Central memory CD4-positive, alpha-beta T cell (primary cell): ENCODE measurements at places on chromosomes 5 and 9.
A peak's percentile ranks its signal among the peaks of the same experiment; 100 is the strongest.

- DNase-seq = no peak
These were observed 7.5 kb upstream of the CTNNAL1 start for GRCh38 chr9:109020581-109021511.

DNA sequence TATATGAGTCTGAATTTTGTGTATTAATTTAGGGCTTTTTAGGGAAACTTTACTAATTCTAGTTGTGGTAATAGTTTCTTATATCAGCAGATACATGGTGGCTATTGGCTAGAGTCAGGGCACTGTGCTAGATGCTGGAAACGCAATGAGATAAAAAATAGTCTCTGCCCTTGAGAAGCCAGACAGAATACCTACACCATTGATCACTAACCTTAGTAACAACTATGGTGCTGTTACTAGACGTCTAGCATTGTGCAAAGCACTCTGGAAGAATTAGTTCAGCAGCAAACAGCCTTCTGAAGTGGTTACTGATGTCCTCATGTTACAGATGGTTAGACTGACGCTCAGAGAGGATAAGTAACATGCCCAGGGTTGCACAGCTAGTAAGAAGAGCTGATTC is 61.8 kb downstream of the GDA start:
- DNase-seq = no peak

GRCh38 chr5:141716009-141716408 is 34.0 kb upstream of the ARAP3 start:
- DNase-seq = no peak

GRCh38 chr9:110815361-110815760 is 146.8 kb downstream of the MUSK start:
- DNase-seq = no peak

DNA sequence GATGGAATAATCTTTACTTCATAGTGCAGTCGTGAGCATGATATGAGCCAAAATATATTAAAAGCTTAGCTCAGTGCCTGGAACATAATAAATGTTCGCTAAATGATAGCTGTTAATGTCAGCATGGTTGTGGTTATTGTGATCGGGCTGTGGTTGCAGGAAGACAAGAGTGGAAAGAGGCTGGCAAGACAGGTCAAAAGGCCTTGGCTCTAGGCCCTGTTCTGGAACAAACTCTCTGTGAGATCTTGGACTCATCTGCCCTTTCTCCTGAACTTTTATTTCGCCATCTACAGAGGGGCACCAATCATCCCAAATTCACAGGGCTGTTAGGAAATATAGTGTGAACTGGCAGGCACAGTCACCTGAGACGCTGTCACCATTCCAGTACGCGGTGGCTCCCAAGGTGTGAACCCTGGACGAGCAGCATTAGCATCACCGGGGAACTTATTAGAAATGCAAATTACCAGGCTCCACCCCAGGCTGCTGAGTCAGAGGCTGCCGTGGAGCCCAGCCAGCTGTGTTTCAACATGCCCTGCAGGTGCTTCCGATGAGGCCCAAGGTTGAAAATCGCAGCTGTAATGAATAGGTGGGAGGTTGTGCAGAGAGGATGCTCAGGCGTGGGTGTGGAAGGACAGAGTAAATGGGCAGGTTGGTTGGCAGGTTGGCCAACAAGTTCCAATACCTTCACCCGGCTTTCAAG is 50.2 kb upstream of the SAP30L start:
- DNase-seq = no peak

DNA sequence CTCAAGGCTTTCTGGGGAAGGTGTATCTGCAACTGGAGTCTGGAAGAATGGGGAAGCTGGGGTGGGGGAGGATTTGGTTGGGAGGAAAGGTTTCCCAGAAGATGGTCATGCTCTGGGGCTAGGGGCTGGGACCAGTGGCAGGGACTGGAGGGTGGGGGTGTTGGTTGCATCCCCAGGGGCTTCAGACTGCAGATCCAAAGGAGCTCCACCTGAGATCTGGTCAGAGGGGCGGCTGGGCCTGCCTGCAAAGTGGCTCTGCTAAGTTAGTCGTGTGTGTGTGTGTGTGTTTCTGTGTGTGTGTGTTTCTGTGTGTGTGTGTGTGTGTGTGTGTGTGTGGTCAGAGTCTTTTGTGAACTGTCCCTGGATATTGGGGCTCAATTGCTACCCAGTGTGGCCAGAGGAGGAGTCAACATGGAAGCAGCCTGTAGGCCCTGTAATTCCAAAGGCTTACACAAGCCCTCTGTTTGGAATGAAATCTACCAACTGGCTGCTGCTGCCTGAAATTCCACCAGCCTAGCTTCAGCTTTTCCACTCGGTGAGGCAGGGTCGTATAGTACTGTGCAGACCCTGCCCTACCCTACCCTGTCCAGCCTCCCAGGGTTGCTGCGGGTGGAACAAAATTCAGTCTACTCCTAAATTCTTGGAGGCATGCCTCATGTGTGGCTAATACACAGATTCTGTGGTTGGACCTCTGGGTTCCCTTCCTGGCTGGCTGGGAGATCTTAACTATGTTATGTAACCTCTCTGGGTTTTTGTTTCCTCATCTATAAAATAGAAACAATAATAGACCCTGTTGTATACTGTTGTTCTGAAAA is 12.5 kb upstream of the SYNPO start:
- DNase-seq = no peak

DNA sequence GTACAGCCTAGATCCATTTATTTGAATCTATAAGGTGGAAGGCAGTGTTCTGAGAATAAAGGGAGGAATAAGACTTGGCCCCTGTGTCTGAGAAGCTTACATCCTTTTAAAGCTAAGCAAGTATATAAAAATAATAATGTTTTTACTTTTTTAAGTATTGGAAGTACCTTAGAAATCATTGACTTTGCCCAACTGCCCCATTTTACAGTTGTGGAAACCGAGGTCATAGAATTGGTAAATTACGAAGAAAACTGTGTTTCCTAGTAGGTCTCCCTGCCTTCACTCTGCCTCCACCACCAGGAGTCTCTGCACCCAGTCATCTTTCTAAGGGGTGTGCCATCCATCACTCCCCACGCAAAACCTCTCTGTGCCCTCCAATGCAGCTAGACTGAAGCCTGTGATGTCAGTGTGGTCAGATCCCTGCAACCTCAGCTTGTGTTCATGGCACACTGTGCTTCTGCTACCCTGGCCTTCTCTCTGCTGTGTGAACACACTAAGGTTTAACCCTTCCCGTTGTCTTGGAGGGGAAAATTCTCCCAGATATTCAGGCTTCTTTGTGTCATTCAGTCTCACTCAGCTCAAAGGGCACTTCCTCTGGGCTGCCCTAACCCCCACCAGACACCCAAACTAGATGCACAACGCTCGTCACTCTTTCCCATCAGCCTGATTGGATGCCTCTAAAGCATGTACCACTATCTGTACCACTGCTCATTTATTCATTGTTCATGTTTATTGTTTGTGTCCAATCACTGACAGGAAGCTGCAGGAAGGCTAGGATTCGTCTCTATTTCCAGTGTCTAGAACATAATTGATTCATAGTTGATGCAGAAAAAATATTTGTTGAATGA is 18.2 kb downstream of the ADRB2 start:
- peak; percentile 28 for DNase-seq

GRCh38 chr5:98314292-98314691 is 459.2 kb upstream of the RGMB start:
- no peak for DNase-seq

- no peak for DNase-seq
These were observed 301.0 kb downstream of the RASEF start for GRCh38 chr9:82761956-82762355.

- DNase-seq = peak; percentile 84
These were observed at the start of gene GCNT1 for GRCh38 chr9:76458903-76459693. Gene GCNT1 (plus strand): TSS chr9:76459182. CDS start chr9:76502382, 43,200 bp downstream.

DNA sequence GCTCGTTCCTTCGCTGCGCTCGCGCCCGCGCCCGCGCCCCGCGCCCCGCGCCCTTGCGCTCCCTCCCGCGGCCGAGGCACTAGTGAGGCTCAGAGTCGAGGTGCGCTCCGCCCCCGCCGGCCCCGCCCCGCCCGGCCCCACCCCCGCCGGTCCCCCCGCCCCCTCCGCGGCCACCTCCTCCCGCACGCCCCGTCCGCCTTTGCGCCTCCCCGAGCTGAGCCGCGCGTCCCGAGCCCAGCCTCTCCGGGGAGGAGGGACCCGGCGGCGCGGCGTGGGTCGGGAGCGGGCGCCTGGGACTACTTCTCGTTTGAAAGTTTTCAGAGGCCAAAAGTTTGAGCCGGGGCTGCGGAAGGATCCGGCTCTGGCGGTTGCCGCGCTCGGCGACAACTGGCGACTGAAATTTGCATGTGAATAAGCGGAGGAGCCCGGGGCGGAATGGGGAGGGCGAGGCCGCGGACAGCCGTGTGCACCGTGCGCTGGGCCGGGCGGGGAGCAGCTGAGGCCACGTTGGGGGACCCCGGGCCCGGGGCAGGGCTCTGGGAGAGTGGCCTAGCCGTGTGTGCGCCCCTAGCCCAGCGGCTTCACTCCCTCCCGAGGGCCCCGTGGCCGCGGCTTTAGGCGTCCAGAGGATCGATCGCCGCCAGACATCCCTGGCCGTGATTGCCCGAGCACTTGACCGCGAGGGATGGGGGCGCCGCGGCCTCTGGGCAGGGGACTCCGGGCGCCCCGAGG is at the start of gene NOTCH1:
TSS of gene NOTCH1 (minus strand) at position 84 of the 732 bp plus-strand sequence. CDS start 262 bp downstream, outside the sequence.
- peak; percentile 81 for DNase-seq

- no peak for DNase-seq
These were observed 92.9 kb downstream of the TNC start for GRCh38 chr9:115024925-115025535.

DNA sequence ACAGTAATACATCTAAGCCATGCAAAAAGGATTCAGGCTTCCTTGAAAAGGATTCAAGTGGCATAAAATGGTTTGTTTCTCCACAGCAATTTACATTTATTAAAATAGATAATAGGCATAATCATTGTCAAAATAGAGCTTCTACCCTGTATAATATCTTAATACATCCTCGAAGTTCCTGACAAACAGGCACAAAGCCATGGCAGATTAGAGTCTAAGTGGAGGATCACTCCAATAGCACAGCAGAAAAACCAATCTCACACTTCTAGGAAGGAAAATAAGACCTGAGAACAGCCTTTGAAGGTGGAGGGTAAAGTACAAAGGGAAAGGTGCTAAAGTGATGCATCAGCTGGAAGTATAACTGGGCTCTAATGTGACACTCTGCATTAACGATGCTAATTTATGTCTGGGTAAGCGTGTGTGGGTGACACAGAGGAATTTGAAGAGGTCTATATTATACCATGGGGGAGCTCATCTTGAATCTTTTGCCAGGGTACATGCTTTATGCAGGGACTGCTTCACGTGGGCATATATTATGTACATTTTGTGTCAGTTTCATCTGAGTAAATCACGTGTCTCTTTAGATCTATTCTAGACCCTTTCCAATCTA is 28.8 kb downstream of the PPP2R2B start:
- DNase-seq = no peak

DNA sequence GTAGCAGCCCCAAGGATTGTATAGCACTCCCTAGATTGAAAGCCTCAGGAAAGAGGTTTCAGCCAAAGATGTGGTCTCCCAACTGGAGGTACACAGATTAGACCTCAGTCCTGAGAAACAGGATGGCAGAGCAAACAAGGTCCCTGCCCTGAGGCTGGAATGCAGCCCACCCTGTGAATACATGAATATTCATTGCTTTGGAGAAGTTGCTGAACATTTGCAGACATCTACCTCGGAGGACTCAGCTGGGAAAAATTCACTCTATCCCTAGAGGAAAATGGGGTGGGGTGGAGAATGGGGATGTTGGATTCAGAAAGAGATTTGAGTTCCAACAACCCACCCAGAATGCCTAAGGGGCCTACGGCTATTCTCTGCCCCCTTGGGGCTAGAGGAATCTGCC is 129.4 kb downstream of the SLIT3 start:
- no peak for DNase-seq

GRCh38 chr5:10602031-10602806 is 38.3 kb downstream of the ANKRD33B start:
- no peak for DNase-seq

- DNase-seq = no peak
These were observed 287.1 kb downstream of the KCNN2 start for GRCh38 chr5:114648940-114649339.

DNA sequence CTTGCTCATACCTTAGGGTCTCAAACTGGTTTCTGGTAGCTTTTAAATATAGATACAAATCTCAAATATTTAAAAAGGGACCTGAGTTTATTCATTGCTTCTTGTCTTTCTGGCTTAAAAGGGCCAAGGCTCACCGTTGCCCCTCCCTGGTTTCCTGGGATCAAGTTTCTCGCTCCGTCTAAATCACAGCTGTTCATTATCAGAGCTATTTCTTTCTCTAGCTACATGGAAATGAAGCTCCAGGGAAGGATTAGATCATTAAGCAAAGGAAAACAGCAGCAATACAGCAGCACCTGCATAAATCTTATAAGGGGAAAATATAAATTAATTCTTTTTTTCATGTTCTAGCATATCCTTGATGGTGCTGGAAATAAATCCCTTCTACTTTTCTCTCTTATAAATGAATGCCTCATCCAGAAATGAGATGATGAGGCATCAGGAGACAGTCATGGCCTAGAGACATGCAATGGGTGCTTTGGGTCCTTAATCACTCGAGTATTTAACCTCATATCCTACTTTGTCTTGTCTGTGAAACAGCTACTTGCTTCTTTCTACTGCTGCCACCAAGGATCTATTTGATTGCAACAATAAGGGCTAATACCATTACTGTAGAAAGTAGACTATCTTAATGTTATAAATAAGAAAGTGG is 320.1 kb downstream of the TRPM3 start:
- no peak for DNase-seq

DNA sequence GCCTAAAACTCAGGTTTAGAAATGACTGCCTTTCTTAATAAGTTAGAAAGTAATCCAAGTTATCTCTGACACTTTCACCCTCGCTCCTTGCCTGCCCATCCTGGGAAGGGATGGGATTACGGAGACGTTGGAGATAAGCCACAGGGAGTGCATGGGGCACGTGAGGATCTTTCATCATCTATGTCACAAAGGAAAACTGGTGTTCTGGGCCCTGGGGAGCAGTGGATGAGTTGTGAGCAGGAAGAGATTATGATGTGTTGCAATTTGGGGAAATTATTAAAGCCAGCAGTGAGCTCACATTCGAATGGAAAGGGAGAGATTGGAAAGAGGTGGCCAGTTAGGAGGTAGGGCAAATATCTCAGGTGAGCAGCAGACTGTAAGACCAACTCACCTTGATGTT is 12.8 kb downstream of the AFAP1L1 start:
- DNase-seq = no peak

DNA sequence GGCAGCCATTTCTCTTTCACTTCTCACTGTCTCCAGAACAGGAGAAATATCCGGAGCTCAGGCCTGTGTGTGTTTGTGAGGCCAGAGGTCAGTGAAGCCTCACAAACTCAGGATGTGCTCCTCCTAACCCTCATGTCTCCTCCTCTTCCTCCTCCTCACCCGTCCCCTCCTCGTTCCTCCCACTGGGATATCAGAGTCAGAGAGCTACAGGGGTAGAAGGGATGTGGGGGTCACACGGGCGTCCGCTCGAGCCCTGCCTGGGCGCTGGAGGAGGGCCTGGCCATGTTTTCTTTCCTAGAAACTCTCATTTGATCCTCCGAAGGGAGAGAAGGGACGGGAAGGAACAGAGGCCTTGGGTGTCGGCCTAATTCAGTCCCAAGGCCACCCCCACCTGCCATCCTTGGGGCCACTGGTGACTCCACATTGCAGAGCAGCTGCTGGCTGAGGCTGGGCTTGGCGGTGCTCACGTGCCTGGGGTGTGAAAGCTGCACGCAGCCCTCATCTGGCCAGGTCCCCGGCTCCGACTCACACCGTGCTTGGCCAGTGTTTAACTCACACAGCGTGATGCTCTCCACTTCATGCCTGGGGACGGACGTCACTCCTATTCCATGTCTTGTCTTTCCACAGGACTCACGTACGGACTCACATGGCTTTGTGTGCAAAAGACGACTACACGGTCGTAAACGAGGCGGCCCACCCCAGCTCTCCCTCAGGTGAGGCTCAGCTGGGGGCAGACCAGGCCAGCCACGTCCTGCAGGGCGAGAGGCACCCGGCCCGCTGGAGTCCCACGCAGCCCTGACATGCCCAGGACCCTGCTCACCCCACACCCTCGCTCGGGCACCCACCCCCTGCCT is 22.6 kb upstream of the SLC6A19 start:
- DNase-seq = no peak
